ENCODE measurements at places on chromosomes 2 and 18. TPM values are rescaled to one million over a fixed set of nuclear protein-coding genes. Genes with fewer than 3 reads are reported as not detected.
A peak's percentile ranks its signal among the peaks of the same experiment; 100 is the strongest.

DNA sequence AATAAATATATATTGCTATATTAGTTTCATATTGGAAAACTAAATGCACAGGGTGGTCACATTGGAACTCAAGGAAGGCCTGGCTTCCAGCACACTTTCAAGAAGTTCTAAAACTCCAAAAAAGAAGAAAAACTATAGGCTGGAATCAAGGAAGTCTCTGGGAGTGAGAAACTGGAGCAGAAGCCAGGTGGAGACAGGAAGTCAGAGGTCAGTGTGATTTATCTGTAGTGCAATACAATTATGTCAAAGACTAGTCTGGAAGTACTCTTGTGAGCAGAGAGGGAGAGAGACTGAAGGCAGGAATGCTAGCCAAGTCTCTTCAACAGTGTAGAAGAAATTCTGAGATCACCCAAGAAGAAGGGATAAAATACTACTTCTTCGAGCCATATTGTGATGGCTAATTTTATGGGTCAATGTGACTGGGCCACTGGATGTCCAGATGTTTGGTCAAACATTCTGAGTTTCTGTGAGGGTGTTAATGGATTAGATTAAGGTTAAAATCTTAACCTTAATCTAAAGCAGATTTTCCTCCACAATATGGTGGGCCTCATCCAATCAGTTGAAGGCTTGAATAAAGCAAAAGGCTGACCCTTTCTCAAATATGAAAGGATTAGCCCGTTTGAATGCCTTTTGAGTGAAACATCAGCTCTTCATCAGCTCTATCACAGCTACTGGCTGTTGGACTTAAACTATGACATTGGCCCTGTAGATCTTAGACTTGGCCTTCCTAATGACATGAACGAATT, 208.0 kb downstream of the TDRD15 start:
- DNase-seq, result no peak

GRCh38 chr2:187988348-187988747, 303.3 kb upstream of the GULP1 start:
- DNase-seq, result no peak

DNA sequence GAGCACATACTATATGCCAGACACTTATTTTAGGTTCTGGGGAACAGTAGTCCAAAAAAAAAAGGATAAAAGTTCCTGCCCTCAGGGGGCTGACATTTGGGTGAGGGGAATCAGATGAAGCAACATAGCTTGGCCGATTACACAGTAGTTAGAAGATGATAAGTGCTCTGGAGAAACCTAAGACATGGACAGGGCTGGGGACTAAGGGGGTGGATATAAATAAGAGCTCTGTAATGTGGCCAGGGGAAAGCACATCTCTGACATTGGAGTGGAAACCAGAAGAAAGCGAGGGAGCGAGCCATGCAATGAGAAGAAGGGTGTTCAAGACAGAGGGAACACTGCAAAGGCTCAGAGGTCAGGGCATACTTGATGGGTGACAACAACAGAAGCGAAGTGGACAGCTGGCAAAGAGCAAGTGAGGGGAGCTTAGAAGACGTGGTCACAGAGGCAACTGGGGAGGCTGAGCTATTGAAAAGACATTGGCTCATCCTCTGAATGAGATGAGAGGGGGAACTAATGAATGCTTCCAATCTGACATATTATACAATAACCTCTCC, 11.4 kb downstream of the TMEM182 start:
- DNase-seq, result no peak

GRCh38 chr2:167992278-167992677, 255.1 kb downstream of the STK39 start:
- no peak for DNase-seq

- DNase-seq, result no peak
Observed at GRCh38 chr2:102803041-102803896, 41.4 kb downstream of the TMEM182 start.

- DNase-seq, result no peak
Observed at GRCh38 chr2:193590831-193591230, 1396.1 kb upstream of the TMEFF2 start.

DNA sequence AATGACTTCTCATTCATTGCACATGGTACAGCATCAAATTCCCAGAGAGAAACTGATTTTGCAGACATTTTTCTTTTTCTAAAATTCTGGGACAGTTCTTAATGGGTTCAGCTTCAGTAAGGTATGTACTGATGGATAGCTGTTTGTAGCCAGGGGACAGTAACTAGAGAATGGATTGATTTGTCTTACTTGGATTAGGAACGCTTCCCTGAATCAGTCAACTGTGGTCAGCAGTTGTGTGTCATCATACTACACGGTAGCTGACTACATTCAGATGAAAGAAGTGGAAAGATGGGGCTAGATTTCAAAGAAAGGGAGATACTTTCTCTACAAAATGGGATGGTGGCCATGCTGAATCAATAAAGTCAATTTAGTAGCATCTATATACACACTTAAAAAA, 431.4 kb downstream of the GRB14 start:
- DNase-seq, result no peak

DNA sequence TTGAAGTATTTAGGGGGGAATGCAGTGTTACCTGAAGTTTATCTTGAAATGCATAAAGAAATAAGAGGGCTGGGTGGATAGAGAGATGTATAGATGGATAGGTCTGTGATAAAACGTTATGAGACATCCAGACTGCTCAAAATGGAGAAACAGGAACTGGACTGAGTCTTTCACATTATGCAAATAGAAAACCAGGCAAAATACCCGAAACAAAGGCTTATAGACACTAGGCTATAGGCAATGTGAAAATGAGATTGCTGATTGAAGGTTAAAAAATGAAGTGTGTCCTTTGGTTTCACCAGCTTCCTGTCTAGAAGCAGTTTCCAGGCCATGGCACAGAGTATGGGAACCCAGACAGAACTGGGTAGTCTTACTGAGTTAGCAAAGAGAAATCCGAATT, 24.9 kb upstream of the SLC3A1 start:
- no peak for DNase-seq

DNA sequence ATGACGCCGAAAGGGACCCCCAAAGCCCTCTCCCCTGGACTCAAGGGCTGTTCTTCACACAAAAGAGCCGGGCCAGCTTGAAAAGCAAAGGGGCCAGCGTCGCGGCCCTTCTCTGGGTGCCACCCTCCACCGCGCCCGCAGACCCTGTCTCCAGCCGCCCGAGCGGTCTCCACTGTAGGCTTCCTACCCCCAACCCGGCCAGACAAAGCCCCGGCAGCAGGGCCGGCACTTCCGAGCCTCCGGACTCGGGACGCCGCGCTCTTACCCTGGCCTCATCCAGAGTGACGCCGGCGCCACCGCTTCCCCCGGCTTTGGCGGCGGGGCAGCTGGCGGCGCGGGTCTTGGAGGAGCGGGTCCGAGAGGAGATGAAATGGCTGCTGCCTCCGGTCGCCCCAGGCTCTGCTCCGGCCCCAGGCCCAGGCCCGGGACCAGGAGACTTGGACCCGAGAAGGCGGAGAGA, 603 bp downstream of the ATAD2B start:
- DNase-seq, result peak; percentile 77

The BOLA3 gene
- 69.5 TPM for total RNA-seq

The B3GNT7 gene
- total RNA-seq, result 5.4 TPM

The RUFY4 gene
- not detected for total RNA-seq

The CD8B2 gene
- not detected for total RNA-seq

The SKA1 gene
- total RNA-seq, result 0.13 TPM

The AKAIN1 gene
- total RNA-seq, result not detected

All from cardiac septum (tissue), 1 donor.